ENCODE measurements at places on chromosomes 11 and 22.

- DNase-seq, result no peak
Observed at GRCh38 chr22:48431536-48432315, 1395.9 kb downstream of the BRD1 start.

DNA sequence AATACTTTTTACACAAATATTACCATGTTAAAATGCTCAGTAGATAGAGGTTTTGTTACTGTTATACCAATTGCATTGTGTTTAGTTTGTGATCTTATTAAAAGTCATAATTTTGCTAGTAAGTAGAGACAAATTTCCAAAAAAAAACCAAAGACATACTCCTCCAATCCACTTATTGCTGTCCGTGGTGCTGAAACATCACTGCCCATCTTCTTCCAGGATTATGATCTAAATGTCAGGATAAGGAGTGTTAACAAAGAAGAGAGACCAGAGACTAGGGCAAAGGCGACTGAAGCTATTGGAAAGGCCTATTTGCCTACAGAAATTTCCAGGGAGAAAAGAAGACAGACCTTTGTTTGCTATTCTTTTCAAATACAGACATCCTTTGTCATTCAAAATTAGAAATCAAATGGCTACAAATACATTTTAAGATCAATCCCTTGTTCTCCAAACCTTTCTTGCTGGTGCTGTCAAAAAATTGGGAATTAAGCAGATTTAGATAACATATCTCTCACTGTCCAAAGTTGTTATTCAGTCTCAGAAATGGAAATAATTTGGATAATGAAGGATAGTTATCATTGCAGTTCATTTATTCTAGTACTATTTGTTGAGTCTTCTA lies 199.7 kb downstream of the C11orf91 start:
- no peak for DNase-seq

DNA sequence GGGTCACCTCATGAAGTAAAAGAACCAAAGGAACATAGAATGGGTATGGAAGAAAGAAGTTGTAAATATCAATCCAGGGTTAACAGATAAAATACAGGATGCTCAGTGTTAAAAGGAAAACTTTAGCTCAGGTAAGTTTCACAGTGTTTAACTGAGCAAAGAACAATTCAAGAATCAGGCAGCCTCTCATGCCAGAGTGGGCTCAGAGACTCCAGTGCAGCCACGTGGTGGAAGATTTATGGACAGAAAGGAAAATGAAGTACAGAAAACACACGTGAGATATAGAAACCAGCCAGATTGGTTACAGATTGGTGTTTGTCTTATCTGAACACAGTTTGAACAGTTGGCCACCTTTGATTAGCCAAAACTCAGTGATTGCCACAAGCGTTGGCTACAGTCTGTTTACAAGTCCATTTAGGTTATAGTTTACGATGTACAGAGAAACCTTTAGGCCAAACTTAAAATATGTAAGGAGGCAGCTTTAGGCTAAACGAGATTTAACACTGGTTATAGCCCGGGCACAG lies 9.1 kb downstream of the AP5B1 start:
- no peak for DNase-seq

DNA sequence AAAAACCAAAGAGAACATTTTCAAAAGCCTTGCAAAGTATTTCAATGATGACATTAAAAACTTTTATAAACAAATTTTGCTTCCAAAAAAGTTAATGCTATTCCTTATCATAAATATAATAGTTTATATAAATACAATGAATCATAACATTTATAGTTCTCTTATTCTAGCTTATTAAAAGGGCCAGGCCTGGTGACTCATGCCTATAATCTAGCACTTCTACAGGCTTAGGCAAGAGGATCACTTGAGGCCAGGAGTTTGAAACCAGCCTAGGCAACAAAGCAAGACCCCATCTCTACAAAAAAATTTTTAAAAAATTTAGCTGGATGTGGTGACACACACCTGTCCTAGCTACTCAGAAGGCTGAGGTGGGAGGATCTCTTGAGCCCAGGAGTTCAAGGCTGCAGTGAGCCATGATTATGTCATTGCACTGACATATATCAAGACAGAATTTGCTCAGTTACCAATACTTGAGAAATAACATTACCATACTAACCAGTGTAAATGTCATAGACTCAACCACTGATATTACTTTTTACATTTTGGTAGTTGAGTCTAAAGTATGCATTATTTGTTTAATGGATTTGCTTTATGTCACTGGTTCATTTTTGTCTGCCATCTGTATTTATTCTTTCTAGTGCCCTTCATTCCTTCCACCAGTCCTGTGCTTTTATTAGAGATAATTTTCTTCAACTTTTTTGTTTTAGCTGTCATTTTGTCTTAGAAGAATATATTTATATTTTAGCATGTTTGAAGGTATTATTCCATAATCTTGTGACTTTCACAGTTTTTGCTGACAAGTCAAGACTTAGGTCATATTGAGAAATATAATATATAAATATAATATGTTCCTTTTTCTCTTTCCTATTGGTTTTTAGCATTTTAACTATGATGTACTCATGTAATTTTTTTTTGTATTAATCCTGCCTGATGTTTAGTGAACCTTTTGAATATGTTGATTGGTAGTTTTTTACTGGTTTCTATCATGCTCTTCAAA lies 56.2 kb downstream of the CYP2R1 start:
- no peak for DNase-seq

- no peak for DNase-seq
Observed at GRCh38 chr11:61349189-61349751, 12.4 kb downstream of the CYB561A3 start.

- DNase-seq, result no peak
Observed at GRCh38 chr11:709109-709997, 3.3 kb downstream of the EPS8L2 start.

GRCh38 chr11:94178331-94178730 lies 49.7 kb downstream of the PANX1 start:
- no peak for DNase-seq

- no peak for DNase-seq
Observed at GRCh38 chr22:23218053-23218866, 38.0 kb downstream of the BCR start.

- no peak for DNase-seq
Observed at GRCh38 chr11:103811870-103812455, 224.5 kb upstream of the DDI1 start.

Measured in CD4-positive, alpha-beta T cell treated with Interleukin-6 for 4 hours (primary cell).